Hindlimb muscle (tissue), 1 donor: ENCODE measurements at places on chromosomes 7 and 10. TPM values are rescaled to one million over a fixed set of nuclear protein-coding genes. Genes with fewer than 3 reads are reported as not detected.

The ZNF727 gene
- 0.17 TPM for polyA plus RNA-seq

The GHRHR gene
- polyA plus RNA-seq = 0.58 TPM

The PTPRZ1 gene
- polyA plus RNA-seq = 2.6 TPM

The SPDYE2B gene
- 5.1 TPM for polyA plus RNA-seq

The CH25H gene
- polyA plus RNA-seq = 0.80 TPM

The FAM20C gene
- 41.7 TPM for polyA plus RNA-seq

The ACBD7 gene
- polyA plus RNA-seq = 0.59 TPM

The ITGB8 gene
- polyA plus RNA-seq = 5.2 TPM

The RELN gene
- 2.1 TPM for polyA plus RNA-seq

The SEMA3E gene
- polyA plus RNA-seq = 3.7 TPM

The PSMG3 gene
- polyA plus RNA-seq = 18.7 TPM

The NPSR1 gene
- polyA plus RNA-seq = 0.14 TPM

The SHTN1 gene
- 7.0 TPM for polyA plus RNA-seq

The OPN1SW gene
- polyA plus RNA-seq = 2.2 TPM

The IFIT1B gene
- 0.25 TPM for polyA plus RNA-seq

The FAM25A gene
- polyA plus RNA-seq = not detected

The MEIG1 gene
- 0.39 TPM for polyA plus RNA-seq

The DENND2A gene
- 41.2 TPM for polyA plus RNA-seq

The MRLN gene
- 172 TPM for polyA plus RNA-seq

The OR2A12 gene
- not detected for polyA plus RNA-seq

The IQUB gene
- 0.37 TPM for polyA plus RNA-seq

The ANKRD1 gene
- polyA plus RNA-seq = 45.2 TPM

The NRCAM gene
- polyA plus RNA-seq = 35.1 TPM

The SPAG6 gene
- 6.5 TPM for polyA plus RNA-seq

The XPNPEP1 gene
- 73.3 TPM for polyA plus RNA-seq

The ITGA8 gene
- 6.6 TPM for polyA plus RNA-seq

The INTS1 gene
- 55.6 TPM for polyA plus RNA-seq

The THSD7A gene
- 3.8 TPM for polyA plus RNA-seq

The ZNF853 gene
- polyA plus RNA-seq = 15.5 TPM

The JAKMIP3 gene
- 0.80 TPM for polyA plus RNA-seq

The TYW1B gene
- polyA plus RNA-seq = 5.4 TPM

The CPEB3 gene
- polyA plus RNA-seq = 6.1 TPM

The GPR15LG gene
- not detected for polyA plus RNA-seq

The NUP42 gene
- 31.7 TPM for polyA plus RNA-seq

The PNLIPRP3 gene
- 0.17 TPM for polyA plus RNA-seq

The DNAJC12 gene
- polyA plus RNA-seq = 7.1 TPM

The KDM7A gene
- 8.2 TPM for polyA plus RNA-seq

The GLI3 gene
- 13.6 TPM for polyA plus RNA-seq

The HOXA9 gene
- polyA plus RNA-seq = 21.8 TPM

The LMOD2 gene
- polyA plus RNA-seq = 138 TPM
